ENCODE measurements at places on chromosomes 2 and 18.
A peak's percentile ranks its signal among the peaks of the same experiment; 100 is the strongest.

DNA sequence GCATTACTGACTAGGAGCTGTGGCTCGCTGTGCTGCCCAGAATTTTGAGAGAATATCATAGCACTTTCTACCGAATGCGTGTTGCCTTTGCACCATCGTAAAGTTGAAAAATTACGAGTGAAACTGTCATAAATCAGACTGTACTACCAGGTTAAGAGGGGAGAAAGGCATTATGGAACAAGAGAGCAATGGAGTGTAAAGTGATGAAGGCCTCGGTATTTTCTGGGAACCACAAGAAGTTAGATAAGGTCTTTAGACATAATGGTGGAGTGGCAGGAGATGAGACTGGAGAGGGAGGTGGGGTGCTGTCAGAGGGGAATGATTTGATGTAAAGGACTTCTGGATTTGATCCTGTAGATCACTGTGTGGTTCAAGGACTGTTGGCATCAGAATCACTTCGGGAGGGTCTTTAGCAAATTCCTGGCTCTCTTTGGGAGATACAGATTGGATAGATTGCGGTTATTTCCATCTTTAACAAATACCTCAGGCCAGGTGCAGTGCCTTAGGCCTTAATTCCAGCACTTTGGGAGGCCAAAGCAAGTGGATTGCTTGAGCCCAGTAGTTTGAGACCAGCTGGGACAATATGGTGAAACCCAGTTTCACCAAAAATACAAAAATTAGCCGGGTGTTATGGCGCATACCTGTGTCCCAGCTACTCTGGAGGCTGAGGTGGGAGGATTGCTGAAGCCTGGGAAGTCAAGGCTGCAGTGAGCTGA is 4.9 kb upstream of the ADGRF3 start:
- no peak for DNase-seq

DNA sequence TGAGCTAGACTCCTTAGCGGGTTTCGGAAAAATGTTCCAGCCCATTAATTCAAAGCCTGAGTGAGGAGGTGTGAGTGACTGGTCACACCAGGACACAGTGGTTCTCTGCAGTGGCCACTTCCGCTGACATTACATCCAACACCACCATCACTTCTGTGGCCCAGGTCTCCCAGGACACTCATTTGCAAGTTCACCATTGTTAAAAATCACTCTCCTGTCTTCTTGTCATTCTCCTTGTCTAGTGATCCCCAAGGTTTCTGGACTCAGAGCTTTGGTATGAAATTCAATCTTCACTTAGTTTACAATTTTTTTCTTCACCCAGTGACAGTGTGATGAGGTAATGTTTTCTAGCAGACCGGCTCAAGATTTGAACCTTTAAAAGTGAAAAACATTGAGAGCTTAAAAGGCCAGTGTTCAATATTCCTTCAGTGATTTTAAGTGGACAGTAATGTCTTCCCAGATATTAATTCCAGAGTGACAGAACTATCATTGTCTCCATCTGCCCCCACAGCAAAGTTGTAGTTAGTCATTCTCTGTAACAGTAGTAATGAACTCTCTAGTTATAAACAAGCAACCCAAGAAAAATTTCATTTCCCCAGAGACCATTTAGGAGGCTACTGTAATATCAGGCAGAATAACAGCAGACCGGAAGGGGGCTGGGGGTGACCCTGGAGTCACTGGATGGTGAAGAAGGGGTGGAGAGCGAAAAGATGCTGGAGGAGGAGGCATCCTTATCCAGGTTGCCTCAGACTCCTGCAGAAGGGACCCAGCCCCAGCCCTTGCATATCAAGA is 164.9 kb downstream of the GFPT1 start:
- peak; percentile 54 for DNase-seq

- DNase-seq: no peak
Measured at GRCh38 chr2:45622336-45623075, 11.4 kb upstream of the SRBD1 start.

GRCh38 chr2:97995026-97995733 is 568 bp downstream of the TMEM131 start:
- DNase-seq: peak; percentile 28

DNA sequence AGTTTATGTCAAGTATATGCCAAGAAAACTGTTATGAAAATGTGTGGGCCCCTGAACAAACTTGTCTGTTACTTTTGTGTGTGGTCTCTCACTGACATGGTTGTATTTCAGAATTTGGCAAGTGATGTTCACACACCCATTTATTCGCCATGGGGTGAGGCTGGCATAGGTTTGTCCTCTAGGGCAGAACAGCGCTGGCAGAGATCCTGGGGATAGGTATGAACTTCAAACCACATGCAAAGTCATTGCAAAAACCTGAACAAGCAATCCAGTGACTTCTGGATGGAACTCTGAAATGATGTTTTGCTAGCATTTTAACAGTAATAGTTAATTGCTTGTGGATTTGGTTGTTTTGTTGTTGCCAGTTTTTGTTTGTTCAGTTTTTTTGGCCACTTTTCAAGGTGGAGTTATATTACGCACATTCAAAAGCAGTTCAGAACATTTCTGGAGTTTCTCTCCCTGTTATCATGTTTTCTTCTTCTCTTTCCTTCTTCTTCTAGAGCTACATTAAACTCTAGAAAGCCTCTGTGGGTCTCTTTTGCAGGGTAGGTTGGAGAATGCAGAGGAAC is 78.5 kb downstream of the MDH1 start:
- DNase-seq: no peak

GRCh38 chr18:35658112-35658511 is 76.6 kb downstream of the GALNT1 start:
- no peak for DNase-seq

- no peak for DNase-seq
Measured at GRCh38 chr2:125471963-125472362, 1184.0 kb upstream of the GYPC start.

Measured in HFFc6 (cell line).